Activated naive CD8-positive, alpha-beta T cell treated with anti-CD3 and anti-CD28 coated beads, Interleukin-2, amount 50 U/mL, for 24 hours (primary cell): ENCODE measurements at places on chromosomes 6 and 20.

GRCh38 chr6:149057464-149057840, 260.1 kb upstream of the TAB2 start:
- DNase-seq, result no peak
- no peaks in the 10 kb centered on the region for H3K27me3 ChIP-seq
- H3K27ac ChIP-seq, result no peak overlapping the region
- no peaks in the 10 kb centered on the region for H3K36me3 ChIP-seq
- H3K4me1 ChIP-seq, result peaks cover 51% of the 10 kb centered on the region
- no peak overlapping the region for H3K4me3 ChIP-seq

DNA sequence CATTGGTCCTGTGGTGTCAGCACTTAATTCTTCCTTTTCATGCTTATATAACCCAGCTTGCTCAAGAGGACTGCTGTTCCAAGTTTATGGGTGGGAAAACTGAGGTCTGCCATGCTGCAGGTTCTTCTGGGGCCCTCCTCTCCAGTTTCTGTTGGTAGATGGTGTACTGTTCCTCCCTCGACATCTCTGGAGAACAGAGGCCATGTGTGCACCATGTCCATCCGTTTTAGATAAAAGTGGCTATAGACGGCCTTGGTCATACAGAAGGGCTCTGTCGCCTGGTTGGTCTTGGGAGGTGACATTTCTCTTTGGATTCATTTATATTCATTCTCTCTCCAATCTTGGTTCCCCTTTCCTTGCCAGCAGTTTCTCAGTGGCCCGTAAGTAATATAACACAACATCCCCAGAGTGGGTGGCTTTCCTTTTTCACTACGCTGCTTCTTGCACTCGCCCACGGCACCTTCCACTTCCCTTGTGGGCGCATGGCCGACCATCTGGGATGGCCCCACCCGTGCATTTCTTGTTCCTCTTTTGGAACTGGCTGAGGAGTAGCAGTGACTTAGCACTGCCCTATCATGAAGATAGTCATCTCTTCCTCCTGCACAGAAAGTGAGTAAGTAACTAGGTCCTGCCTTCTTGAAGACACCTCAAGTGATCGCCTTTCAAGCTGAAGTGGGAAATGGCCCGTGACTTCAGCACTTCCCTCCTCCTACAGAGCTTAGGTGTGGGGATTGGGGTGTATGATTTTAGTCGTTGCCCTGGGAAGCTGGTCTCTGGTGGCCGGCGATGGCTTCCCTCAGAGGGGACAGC, 94.2 kb downstream of the RREB1 start:
- H3K4me1 ChIP-seq, result peaks cover 26% of the 10 kb centered on the region
- H3K27me3 ChIP-seq, result no peaks in the 10 kb centered on the region
- peaks cover 27% of the 10 kb centered on the region for H3K36me3 ChIP-seq
- DNase-seq, result peak; percentile 26
- H3K27ac ChIP-seq, result peak overlapping the region; percentile 75
- H3K4me3 ChIP-seq, result peak overlapping the region; percentile 7

GRCh38 chr20:2872459-2873009, 747 bp upstream of the PTPRA start:
- peak; percentile 84 for DNase-seq
- no peaks in the 10 kb centered on the region for H3K27me3 ChIP-seq
- peaks cover 19% of the 10 kb centered on the region for H3K36me3 ChIP-seq
- peak overlapping the region; percentile 82 for H3K27ac ChIP-seq

GRCh38 chr6:151089978-151090377, 149.8 kb upstream of the AKAP12 start:
- no peaks in the 10 kb centered on the region for H3K27me3 ChIP-seq
- H3K36me3 ChIP-seq, result peaks cover 51% of the 10 kb centered on the region
- H3K4me1 ChIP-seq, result no peaks in the 10 kb centered on the region
- no peak overlapping the region for H3K27ac ChIP-seq

- H3K36me3 ChIP-seq, result peaks cover 2% of the 10 kb centered on the region
- H3K27ac ChIP-seq, result no peak overlapping the region
- peaks cover 53% of the 10 kb centered on the region for H3K4me1 ChIP-seq
- no peak overlapping the region for H3K4me3 ChIP-seq
- DNase-seq, result no peak
Measured at GRCh38 chr20:3996399-3996798, 19.0 kb downstream of the RNF24 start.

DNA sequence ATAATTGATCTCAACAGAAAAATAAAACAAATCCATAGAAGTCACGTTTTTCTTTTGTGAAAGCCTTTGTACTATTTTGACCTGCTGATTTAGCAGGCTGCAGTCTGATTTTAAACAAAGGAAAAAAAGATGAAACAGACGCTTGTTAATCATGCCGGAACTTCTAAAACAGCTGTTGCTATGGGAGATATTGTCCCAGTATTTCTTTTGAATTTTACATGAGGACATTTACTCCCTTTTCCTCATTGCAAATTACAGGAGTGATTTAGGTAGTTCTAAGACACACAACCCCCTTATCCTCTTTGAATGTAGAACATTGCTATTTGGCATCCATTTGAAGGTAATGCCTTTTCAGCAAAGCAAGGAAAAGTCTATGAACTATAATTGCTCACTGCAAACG, 416.1 kb downstream of the BCKDHB start:
- no peak for DNase-seq
- H3K4me1 ChIP-seq, result peaks cover 1% of the 10 kb centered on the region
- no peaks in the 10 kb centered on the region for H3K36me3 ChIP-seq
- H3K27me3 ChIP-seq, result no peaks in the 10 kb centered on the region
- no peak overlapping the region for H3K27ac ChIP-seq

DNA sequence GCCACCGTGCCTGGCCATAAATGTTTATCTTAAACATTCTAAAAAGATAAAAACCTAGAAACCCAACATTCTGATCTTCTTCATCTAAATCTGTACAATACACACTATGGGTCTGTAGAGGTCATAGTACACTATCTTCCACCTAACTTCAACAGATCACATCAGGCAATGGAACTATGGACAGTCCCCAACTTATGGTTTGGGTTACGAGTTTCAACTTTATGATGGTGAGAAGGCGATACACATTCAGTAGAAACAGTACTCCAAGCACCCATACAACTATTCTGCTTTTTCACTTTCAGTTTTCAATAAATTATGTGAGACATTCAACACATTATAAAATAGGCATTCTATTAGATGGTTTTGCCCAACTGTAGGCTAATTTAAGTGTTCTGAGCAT, 23.1 kb downstream of the FKBP5 start:
- no peak for DNase-seq
- H3K4me3 ChIP-seq, result no peak overlapping the region
- no peak overlapping the region for H3K27ac ChIP-seq

GRCh38 chr6:8839626-8840025, 404.3 kb upstream of the SLC35B3 start:
- H3K4me3 ChIP-seq, result no peak overlapping the region
- no peaks in the 10 kb centered on the region for H3K27me3 ChIP-seq
- H3K27ac ChIP-seq, result no peak overlapping the region
- H3K36me3 ChIP-seq, result no peaks in the 10 kb centered on the region
- no peak for DNase-seq
- no peaks in the 10 kb centered on the region for H3K4me1 ChIP-seq
